ENCODE measurements at places on chromosomes 13 and 19.

DNA sequence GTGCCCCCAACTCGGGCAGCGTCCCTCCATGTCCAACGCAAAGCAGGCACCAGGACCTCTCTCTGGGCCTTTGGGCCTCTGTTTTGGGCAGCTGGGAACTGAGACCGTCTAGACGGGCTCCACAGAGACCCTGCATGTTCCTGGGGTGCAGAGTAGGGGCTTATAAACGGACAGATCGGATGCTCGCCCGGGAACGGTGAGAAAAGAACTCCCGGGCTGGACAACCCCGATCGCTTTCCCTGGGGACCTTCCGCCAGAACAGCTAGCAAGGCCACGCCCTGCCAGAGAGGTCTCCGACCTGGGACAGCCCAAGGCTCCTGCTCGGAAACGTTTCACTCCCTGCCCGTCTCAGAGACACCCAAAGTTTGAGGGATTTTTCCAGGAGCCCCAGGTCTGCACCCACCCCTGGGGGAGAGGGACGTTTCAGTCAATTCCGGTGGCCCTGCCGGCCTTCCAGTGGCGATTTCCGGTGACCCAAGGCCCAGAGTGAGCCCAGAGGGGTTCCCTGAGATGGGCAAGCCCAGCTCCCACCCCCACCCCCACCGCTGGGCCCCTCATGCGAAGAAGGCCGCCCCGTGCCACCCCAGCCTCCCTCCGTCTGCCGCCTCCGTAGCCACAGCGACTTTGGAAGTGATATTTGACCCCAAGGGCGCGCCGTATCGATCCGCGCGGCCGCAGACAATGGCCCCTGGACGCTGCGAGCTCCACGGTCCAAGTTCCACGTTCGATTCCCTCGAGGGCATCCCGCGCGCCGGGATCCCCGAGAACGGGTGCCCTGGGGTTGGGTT lies 1.7 kb downstream of the NR2F6 start:
- DNase-seq = no peak

DNA sequence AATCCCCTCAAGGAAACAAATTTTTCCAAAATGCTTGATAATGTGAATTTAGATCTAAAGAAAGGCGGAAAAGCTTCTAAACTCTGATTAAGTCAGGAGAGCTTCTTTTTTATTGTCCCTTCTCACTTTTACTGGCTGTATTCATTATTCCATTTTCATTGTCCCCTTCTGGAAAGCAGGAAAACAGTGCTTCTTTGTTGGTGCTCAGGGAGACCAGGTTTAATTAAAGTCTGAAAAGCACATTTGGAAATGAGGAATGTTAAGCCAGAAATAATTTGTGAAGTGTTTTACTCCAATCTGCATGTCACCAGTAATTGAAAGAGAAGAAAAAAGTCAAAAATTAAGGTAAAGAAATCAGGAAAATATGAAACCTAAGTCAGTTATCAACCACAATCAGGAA lies 43.5 kb upstream of the TSC22D1 start:
- no peak for DNase-seq

DNA sequence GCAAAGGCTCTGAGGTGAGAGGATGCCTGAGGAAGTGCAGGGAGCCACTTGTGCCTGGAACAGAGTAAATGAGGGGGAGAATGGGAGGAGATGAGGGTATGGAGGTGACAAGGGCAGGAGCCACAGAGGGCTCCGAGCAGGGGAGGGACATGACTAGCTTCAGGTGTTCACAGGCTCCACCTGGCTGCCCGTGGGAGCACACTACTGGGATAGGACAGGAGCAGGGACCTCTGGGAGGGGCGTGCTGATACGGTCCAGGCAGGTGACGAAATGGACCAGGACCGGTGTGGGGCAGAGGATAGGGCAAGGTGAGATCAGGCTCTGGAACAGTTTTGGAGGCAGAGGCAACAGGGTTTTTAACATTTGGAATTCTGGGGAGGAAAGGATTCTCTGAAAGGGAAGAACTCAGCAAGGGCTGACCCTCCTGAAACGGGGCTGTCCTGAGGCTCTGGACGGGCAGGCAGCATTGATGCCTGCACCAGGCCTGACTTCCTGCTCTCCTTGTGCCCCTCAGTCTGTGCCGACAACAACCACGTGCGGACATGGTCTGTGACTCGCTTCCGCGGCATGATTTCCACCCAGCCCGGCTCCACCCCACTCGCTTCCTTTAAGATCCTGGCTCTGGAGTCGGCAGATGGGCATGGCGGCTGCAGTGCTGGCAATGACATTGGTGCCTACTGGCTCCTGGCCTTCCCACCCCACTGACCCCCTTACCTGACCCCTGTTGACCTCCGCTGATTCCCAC lies 11.6 kb downstream of the SHKBP1 start:
- no peak for DNase-seq

- no peak for DNase-seq
These were observed 731 bp upstream of the AKAP8L start for GRCh38 chr19:15419413-15420025.

Data from activated T-cell treated with anti-CD3 and anti-CD28 coated beads for 48 hours (primary cell).